ENCODE measurements at places on chromosomes 12 and 14.

DNA sequence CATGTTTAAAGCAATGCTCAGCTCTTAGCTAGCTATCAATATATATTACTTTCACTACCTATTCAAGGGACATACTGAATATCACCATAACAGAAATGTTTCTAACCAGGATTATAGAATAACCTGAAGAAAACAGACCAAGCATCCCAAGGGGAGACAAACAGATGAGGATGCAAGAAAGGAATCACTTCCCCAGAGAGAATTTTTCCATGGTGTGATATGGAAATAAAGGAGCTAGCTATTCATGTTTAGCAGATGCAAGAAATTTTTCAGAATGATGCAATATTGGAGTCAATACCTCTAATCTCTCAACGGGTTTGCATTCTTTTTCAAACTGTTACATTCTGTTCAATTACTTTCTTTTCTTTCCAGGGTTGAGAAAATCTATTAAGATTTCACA is 538.9 kb upstream of the FLRT2 start:
- no peak for DNase-seq

DNA sequence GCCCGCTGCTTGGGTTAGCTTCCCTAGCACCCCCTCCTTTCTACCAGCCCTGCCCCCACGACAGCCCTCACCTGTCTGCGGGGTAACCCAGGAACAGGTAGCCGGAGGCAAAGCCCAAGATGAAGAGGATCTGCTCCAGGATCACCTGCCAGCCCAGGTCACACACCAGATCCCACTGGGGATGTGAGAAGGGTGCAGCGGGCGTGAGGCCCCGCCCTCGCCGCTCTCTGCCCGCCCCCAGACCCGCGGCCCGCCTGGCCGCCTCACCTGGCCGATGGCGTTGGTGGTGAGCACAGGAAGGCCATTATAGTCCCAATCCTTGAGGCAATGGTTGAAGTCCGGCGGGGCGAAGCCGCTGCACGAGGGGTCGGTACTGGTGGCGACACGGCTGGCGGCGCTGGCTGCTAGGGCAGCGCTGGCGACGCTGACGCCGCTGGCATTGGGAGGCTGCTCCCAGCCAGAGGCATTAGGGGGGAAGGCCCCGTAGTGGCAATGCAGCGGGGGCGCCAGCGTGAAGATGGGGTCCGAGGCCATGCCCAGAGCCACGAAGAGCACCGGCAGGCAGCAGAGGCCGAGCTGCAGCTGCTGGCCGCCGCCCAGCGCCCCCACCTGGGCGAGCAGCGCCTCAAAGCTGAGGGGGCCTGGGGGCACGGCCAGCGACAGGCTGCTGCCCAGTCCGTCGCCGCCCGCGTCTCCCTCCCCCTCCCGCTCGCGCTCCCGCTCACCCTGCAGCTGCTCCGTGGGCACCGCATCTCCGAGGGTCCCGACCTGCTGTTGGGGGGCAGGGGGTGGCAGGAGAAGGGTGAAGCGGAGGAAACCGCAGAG is 794 bp downstream of the SLC22A17 start:
- DNase-seq: no peak

DNA sequence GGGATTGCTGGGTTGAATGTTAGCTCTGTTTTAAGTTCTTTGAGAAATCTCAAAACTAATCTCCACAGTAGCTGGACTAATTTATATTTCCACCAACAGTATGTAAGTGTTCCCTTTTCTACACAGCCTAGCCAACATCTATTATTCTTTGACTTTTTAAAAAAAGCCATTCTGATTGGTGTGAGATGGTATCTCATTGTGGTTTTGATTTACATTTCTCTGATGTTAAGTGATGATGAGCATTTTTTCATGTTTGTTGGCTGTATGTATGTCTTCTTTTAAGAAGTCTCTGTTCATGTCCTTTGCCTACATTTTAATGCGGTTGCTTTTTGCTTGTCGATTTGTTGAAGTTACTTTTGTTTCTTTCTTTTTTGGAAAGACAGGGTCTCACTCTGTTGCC is 301.1 kb upstream of the OR4E1 start:
- DNase-seq: no peak

GRCh38 chr12:50515587-50515986 is 10.8 kb downstream of the DIP2B start:
- no peak for DNase-seq

- no peak for DNase-seq
Measured at GRCh38 chr14:27881646-27882045, 884.9 kb upstream of the FOXG1 start.

- no peak for DNase-seq
Measured at GRCh38 chr12:2402073-2402579, 349.3 kb downstream of the CACNA1C start.

DNA sequence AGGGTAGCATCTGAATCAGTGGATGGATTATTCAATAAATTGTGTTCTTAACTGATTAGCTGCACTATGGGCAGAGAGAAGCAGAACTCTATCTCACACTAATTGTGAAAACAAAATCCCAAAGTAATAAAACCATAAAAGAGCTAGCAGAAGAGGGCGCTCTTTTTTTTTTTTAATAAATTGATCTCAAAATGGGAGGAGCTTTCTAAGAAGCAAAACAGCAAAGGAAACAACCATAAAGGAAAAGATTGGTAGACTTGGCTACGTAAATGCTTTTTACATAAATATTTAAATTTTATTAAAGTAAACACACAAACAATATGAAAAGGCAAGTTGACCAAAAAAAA is 1.5 kb upstream of the TM7SF3 start:
- DNase-seq: no peak

- no peak for DNase-seq
Measured at GRCh38 chr12:106975993-106976658, 10.8 kb downstream of the MTERF2 start.

DNA sequence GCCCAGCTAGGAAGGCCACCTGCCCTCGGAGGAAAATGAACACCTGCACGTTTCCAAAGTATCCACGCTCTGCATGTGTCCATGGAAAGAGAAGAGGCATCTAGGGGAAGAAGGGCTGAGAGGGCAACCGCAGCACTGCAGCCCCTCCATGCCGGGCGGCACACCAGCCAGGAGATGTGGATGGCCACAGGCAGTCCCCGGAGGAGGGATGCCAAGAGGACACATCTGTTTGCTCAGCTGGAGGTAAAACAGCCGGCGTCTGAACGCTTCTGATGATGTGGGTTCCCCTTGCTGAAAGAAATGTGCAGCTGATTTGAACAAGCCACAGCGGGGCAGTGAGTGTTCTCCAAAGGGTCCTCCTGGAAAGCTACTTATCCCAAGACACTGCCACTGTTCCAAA is 34.0 kb downstream of the CHGA start:
- no peak for DNase-seq

- no peak for DNase-seq
Measured at GRCh38 chr12:73906757-73907156, 630.9 kb upstream of the ATXN7L3B start.

GRCh38 chr12:8697120-8697475 is 693 bp upstream of the RIMKLB start:
- no peak for DNase-seq

DNA sequence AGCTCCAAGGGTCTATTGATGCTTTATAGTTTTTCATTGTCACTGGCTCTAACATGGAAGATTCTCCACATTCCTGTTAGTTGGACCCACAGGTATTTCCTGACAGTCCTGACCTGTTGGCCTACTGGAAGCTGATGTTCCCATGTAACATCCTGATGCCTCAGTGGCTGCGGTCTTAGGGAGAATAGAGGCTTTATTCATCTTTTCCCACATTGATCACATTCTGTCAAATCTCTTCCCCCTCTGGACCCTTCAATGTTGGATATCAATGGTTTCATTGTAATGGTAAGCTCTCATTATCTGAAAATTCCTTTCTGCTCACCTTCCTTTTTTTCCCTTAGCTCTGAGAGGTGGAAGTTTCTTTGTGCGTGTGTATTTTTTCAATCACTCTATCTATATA is 280.9 kb upstream of the TBX3 start:
- DNase-seq: no peak

DNA sequence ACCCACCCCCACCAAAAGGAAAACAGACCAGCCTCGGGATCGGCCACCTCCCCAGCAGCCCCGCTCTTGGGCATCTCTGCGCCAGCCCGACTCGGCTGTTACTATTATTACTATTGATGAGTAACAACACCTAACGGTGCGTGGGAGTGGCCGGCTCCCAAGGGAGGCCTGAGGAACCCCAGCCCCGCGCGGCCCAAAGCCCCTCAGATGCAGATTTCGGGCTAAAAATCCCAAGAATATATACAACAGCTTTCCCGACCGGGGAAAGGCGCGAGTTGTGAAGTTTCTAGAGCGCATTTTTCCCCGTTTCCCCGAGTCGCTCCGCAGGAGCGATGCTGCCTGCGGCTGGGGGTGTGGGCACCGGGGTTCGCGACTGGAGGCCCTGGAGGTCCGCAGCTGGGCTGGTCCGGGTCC is 565 bp downstream of the NT5DC3 start:
- no peak for DNase-seq

GRCh38 chr12:59833408-59833807 is 237.6 kb downstream of the SLC16A7 start:
- DNase-seq: no peak

DNA sequence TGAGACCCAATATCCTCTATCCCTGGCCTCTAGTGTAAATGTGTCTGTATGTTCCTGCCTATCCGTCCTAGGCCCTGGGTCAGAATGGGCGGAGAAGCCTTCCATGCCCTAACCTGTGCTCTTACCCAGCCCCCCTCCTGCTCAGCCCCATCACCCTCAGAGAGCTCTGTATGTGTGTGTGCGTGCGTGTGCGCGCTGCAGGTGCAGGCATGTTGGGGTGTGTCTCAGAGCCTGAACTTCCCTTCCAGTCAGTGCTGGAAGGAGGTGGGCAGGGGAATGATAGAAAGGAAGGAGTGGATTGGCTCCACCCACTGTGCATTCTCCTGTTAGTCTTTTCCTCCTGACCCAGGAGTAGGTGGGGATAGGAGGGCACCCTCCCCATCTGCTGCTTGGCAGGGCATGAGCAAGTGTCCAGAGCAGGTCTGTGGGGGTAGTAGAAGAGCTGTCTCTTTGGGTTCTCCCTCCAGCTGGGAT is 7.2 kb downstream of the NAB2 start:
- no peak for DNase-seq

DNA sequence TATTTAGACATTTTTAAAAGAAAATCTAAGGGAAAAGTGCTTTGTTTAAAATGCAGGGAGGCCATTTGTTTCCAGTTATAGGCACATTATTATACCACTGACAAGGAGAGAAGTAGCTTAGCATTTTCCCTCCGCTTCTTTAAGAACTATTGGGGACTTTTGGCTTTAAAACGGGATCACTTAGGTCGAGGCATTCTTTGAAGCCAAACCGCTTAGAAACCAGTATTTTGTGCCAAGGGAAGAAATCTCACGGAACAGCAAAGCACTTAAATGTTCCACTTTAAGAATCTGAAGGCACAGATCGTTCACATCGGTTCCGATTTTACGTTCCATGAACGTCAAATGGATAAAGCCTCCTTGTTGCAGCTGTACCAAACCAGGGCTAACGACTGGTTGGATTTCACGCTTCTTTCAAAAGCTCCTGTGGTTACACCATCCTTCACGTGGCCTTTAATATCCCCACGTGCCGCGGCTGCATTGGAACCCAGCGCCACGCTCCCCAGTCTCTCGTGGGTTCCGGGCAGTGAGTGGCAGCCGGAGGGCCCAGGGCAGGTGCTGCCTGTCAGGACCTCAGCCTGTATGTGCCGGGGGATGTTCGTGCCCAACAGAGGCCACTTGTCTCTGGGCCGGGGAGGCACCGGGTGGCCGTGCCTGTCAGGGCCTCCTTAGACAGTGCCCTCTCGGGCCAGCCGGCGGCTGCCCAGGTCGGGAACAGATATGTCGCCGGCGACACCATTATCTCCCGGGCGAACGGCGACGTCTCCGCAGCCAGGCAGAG is 195.4 kb downstream of the KIF26A start:
- DNase-seq: no peak

DNA sequence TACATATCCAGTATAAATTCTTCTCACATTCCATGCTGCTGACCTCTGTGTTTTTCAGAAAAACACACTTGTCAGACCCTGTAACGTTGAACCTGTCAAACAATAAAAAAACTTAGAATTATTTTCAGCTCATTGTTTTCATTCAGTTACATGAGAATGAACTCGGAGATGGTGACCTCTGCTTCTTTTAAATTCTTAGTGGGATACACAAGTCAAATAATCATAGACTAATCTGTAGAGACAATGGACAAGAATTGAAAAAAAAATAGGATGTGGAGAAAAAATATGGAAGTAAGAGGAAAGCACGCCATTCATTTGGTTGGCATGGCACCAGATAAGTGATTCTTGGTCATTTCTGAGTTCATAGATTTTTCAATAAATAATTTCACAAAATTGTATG is 7.2 kb downstream of the CD69 start:
- no peak for DNase-seq

DNA sequence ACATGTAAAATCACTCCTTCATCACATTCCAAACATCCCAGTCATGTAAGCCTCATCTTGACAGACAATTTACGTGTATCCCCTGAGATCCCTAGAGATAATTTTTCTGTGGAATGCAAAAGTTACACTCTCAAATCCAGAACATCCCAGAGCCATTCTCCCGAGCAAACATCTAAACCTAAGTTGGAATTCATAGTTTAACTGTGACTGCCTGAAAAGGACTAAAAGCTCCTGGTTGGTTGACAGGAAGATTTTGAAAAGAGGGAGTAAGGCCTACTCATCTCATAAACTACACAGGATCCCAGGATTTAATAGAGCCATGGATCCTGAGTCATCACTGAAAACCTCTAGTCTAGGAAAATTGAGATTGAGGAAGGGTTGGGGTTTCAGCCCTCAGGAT is 123.6 kb downstream of the SCN8A start:
- DNase-seq: no peak

GRCh38 chr14:54935958-54936357 is 33.3 kb upstream of the GCH1 start:
- DNase-seq: no peak

DNA sequence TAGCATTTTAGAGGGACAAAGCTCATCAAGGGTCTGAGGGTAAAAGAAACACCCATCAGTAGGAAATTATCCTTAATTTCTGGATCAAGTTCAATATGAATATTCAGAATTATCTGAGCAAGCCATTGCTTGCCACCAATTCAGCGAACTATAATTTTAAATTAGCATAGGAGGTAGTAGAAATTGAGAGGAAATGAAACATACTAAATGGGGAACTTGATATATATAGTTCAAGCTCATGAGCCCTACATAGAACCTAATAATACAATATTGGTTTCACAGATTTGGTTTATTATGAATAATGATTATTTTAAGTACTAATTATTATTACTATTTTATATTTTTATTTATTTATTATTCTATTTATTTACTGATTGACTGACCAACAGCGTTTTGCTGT is 42.1 kb upstream of the GXYLT1 start:
- no peak for DNase-seq

DNA sequence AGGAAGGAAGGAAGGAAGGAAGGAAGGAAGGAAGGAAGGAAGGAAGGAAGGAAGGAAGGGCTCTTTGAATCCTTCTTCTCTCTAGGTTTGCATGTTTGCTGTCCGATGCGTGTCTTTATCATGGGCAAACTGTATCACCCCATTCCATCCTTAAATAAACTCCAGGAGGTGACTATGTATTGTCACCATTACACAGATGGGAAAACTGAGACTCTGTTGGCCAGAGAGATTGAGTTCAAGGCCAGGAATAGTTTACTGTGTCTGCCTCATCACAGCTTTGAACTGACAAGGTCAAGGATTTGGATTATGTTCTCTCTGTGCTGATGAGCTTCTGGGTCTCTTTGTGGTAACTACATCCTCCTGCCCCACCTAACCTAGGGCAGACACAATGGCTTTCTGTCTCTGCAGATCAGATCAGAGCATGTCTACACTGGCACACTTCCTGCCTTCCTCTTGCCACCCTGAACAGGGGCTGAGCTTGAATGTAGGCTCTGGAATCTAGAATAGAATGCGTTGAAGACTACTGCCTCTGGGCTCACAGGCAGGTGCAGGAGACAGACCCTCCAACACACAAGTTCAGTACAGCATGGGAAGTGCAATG is 78.9 kb upstream of the MAP1LC3B2 start:
- no peak for DNase-seq
